ENCODE measurements at places on chromosomes 16 and 17.
A peak's percentile ranks its signal among the peaks of the same experiment; 100 is the strongest.

DNA sequence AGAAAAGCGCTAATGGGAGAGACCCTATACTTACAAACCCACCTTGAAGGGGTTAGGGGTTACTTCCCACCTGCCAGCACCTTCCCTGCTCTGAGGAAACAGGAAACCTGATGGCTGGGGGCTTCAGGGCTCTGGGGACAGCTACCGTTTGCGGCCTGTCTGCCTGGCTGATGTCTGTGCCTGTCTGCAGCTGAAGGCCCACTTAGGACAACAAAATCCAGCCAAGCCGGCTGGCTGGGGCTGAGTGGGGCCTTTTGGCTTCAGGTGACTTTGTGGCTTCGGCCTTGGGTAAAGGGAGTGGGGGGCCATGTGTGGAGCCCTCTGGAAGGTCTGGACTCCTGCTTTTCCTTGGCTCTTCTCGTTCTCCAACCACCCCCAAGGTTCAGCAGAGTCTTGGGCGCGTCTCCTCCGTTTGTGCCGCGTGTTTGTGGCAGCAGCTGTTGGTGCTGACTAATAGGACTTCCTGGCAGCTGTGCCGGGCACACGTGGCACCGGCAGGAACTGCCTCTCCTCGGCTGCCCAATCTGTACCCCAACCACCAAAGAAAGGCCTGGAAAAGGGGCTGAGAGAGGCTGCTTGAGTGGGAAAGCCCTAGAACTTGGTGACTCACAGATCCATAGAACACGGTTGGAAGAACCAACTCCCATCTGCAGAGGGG is 186.7 kb downstream of the MSI2 start:
- DNase-seq: no peak

DNA sequence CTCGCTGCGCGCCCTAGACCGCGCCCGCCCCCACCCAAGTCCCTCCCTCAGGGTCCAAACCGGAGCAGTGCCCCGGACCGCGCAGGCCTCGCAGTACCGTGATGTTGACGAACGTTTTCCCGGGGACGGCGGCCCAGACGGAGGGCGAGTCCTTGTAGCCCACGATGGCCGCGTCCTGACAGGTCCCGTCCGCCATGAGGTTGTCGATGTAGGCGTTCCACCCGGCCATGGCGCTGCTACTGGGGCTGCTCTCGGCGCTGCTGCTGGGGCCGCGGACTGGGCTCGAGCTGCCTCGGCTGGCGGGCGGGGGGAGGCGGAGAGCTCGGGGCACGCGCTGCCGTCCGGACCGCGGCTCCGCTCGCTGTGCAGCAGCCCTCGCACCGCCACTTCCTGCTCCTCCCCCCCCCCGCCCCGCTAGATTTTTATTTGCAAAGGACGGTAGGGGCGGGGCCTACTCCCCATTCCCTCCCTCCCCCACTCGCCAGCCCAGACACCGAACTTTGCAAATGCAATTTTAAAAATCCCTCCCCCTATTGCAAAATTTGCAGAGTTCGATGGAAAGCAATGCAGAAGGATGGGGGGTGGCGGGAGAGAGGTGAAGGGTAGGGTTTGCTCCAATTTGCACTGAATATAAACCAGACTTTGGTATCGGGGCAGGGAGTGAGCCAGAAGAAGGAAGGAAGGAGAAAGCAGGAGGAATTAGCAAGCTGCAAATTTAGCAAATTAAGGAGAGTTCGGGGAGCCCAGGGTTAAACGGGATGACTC is at the start of gene PFN1:
Gene PFN1, minus strand, starts transcription at position 365 of the 765 bp plus-strand sequence. Its CDS starts 136 bp downstream, at position 229.
- no peak for DNase-seq

GRCh38 chr17:66807182-66807581 is 27.7 kb upstream of the CACNG5 start:
- DNase-seq: no peak

GRCh38 chr17:28948873-28949184 is 2.5 kb downstream of the PHF12 start:
- DNase-seq: no peak

DNA sequence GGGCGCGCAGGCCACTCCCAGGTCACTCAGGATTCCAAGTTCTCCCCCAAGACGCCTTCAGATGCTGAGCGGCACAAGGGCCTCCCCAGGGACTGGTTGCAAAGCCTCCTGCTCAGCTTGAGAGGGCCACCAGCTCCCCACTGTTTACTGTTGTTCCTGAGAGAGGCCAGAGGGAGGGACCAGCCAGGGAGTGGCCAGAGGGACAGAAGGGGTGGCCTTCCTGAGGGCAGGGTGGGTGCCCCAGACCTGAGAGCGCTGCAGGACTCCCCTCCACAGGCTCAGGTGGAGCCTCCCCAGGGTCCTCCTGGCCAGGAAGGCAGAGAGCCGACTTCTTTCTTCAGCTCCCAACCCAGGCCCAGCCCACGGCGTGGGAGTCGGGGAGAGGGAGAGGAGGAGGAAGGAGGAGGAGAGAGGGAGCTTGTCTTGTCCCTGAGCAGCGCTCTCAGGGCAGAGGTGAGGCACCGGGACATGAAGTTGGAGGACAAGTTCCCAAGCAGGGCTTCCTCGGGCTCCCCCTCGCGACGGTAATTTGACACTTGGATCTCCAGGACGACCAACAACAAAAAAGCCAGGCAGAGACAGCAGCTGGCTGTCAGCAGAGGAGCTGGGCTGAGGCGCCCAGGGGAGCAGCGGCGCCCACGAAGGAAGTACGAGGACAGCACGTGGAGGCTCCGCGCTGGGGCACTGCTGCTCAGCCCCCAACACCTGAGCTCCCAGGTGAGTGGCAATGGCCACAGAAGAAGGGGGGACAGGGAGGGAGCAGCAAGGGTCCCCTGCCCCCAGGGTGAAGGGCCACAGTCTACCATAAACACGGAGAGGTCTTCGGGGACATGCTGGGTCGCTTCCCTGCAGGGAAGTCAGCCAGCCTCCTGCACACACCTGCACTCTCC is 497 bp downstream of the SMIM5 start:
- DNase-seq: peak; percentile 33

DNA sequence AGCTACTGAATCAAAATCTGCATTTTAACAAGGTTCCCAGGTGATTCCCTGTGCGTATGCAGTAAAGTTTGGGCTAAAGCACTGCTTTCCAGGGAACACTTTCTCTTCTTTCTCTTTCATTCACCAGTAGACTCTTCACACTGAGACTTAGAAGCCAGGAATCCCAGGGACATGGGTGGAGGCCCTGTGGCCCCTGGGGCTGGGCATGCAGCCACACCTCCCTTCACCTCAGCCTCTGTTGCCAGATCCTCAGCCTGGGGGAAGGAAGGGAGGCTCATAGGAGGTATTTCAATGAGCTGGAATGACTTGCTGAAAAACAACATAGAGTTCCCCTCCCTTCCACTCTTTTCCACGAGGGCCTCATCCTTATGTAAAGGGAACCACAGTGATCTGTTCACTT is 1.2 kb downstream of the G6PC3 start:
- no peak for DNase-seq

GRCh38 chr16:55406651-55407050 is 72.3 kb upstream of the MMP2 start:
- no peak for DNase-seq

DNA sequence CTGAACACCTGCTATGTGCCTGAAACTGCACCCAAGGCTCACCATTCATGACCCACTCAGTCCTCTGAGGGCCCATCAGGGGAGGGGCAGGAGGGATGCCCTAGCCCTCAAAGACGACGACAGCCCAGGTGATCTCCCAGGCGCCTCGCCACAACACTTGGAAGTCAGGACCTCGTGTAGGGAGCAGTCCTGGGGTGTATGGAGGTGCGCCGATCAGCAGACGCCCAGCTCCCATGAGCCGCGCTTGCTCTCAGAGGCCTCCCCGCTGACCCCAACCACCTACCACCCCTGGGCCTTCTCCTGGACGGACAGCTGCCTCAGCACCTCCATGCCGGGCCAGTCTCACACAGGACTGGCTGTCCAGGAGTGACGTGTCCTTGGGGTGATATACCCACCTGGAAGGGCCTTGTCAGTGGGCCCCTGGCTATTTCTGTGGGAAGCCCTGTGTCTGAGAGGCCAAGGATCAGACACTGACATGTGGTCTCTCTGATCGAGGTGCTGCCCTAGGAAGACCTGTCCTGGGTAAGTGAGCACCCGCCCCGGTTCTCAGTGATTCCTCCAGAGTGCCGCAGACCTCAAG is 26.7 kb downstream of the KDM8 start:
- DNase-seq: no peak

DNA sequence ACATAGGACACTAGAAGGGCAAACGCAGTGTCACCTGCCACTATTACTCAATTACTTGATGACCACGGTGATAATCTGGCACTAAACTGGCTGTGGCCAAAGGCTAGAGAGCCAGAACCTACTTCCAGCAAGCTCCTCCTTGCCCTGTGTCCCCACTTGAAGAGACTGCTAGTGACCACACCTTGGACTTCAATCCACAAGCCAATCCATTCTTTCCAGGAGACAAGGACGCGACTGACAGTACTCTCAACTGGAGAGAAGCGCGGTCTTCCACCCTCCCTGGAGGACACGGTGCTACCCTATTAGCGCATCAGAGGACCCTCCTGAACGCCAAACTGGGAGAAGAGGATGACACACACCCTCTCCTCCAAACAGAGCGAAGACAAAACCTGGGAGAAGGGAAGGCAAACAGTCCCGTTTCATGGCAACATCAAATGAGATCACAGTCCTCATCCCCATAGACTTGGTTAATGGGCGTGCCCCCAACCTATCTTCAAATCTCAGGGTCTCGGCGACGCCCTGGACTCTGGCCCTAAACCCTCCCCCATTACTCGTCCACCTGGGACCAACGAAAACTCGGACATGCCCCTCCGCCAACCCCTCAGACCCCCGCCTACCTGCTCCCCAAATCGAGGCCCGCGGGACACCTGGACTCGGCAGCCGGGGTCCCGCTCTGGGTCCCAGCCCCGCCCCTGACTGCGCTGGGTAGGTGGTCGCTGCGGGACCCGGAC is 508 bp downstream of the FLCN start:
- DNase-seq: no peak

DNA sequence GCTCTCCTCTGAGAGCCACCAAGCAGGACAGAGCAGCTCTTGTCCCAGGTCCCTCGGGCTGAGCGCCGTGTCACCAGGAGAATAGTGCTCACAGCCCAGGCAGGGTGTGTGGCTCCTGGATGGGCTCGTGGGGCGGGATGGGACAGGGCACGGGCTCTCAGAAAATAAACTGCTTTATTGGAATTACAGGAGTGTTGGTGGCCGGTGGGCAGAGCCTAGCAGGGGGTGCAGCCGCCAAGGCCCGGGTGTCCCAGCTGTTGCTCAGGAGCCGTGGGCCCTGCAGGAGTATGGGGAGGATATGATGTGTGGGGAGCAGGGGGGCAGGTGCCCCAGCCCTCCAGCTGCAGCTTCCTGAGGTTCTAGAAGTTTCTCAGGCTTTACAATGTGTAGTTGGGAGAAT is 17.1 kb downstream of the TELO2 start:
- DNase-seq: no peak

DNA sequence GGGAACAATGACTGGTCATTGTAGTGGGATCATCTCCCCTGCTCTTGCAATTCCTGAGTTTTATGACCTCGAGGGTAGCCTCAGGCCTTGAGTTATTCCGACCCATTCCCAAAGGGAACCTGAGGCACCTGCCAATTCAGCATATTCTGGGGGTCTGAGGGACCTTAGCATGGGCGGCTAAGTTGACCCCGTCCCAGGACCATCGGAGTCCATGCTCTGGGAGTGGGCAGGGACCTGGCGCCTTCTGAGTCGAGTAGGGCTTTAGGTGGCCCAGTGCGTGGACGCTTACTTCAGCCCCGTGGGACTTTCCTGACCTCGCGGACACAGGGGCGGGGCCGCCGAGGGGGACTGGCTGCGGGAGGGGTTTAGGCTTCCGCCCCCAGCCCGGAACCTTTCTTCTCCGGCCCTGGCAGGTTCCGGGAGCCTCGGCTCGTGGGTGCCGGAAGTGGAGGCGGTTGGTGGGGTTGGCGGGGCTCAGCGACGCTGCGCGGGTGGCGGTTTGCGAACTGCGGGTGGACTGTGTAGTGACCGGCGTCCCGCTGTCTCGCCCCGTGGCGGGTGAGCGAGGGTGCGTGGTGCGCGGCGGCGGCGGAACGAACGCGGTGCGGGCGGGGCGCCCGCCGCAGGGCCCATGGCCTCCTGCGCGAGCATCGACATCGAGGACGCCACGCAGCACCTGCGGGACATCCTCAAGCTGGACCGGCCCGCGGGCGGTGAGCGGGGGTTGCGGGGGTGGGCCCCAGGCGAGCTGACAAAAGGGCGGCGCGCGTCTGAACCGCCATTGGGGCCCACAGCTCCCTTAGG is at the start of gene EDC4:
Gene EDC4, plus strand, starts transcription at position 422 of the 804 bp plus-strand sequence. Its CDS starts 210 bp downstream, at position 632.
- DNase-seq: no peak

DNA sequence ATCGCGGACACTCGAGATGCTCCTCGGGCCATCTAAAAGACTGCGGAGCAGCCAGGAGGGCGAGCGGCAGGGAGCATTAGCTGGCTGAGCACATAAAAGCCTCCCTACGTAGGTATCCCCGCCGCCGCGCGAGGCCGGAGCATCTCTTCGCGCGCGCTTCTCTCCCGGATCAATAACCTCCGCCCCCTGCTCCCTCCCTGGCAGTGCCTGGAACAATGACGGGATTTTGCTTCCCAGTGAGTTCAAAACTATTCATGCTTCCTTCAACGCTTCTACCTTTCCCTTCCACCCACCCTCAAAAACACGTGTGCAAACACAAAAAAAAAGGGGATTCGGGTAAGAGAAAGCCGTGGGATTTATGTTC is 984 bp downstream of the CENPV start:
- no peak for DNase-seq

- DNase-seq: no peak
Observed at GRCh38 chr17:29180788-29181160, 576 bp upstream of the MYO18A start.

GRCh38 chr17:67280279-67280678 is 35.3 kb upstream of the HELZ start:
- no peak for DNase-seq

GRCh38 chr16:85451641-85452363 is 161.3 kb upstream of the GSE1 start:
- DNase-seq: peak; percentile 72

GRCh38 chr17:45770632-45771270 is 13.4 kb upstream of the CRHR1 start:
- DNase-seq: no peak

DNA sequence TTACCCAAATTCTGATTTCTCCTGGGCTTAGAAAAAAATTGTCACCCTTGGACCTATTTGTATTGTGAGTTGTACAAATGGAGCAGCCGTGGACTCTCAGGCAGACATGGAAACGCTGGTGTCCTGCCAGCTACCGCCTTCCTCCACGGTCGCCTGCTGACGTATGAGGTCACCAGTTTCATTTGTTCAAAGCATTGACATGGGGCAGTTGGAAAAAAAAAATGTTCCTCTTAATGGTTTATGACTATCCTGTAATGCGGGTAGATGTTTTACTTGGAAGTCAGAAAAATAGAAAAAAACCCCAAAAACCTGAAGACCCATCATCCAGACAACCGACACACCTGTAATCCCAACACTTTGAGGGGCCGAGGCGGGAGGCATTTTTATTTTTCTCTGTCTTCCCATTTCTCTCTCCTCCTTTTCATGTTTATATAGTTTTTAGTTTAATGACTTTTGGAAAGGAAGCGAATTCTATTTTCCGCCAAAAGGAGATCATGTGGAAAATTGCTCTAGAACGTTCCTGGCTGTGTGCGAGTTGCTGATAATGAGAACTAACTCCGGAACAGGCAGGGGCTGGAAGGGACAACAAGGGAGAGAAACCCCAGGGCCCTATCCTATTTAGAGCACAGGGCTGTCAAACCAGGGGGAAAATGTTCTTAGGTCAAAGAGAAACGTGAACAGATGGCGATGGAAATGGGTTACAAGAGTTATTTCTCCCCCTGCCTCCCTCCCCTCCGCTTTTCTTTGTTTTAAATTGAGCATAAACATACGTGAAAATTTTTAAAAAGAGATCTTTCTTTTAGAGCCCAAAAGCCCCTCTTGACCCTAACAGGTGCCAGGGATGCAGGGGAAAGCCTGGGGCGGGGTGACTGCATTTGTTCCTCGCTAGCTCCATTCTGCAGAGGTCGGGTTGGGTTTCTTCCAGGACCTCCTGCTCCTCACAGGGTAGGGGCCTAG is 13.7 kb downstream of the DNAH17 start:
- no peak for DNase-seq

Measured in NCI-H1417 treated with DMSO at 0.1 percent for 48 hours (cell line).